ENCODE measurements at places on chromosomes 5 and 9. TPM values are rescaled to one million over a fixed set of nuclear protein-coding genes. Genes with fewer than 3 reads are reported as not detected.

GRCh38 chr5:181160152-181160754 lies 12.9 kb downstream of the OR2V2 start:
- H3K36me3 ChIP-seq = no peaks in the 10 kb centered on the region
- DNase-seq = peak; percentile 59
- H3K27me3 ChIP-seq = no peaks in the 10 kb centered on the region
- H3K27ac ChIP-seq = peak overlapping the region; percentile 86
- H3K4me3 ChIP-seq = peak overlapping the region; percentile 44
- H3K4me1 ChIP-seq = peaks cover 4% of the 10 kb centered on the region

The ZCCHC10 gene
- 12.3 TPM for total RNA-seq

The GARIN3 gene
- not detected for total RNA-seq

GRCh38 chr9:136345281-136346156 lies 18.0 kb downstream of the DNLZ start:
- no peak overlapping the region for H3K4me3 ChIP-seq
- H3K27ac ChIP-seq = peak overlapping the region; percentile 61
- no peaks in the 10 kb centered on the region for H3K27me3 ChIP-seq
- peaks cover 28% of the 10 kb centered on the region for H3K36me3 ChIP-seq

The GTF2H2C gene
- total RNA-seq = 36.2 TPM

The BDP1 gene
- 21.3 TPM for total RNA-seq

GRCh38 chr9:104858846-104859245 lies 69.1 kb downstream of the ABCA1 start:
- DNase-seq = no peak
- no peak overlapping the region for H3K4me3 ChIP-seq
- H3K27me3 ChIP-seq = no peaks in the 10 kb centered on the region
- H3K36me3 ChIP-seq = no peaks in the 10 kb centered on the region
- H3K4me1 ChIP-seq = peaks cover 19% of the 10 kb centered on the region

DNA sequence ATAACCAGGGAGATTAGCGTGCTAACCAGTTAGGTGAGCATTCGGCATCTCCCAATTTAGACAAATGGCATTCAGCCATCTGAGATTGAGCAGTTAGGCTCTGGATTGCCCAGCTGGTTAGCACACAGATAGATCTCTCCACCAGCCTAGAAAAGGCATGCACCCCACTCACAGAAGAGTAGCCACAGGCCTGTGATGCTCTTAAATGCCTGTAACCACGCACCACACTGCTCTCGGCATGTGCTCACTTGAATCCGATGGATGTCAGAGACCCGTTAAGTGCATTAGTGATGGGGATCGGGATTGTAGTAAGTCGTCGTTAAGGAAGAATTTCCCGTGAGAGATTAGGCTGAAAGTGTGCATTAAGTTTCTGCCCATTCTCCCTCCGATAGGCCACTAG lies 23.0 kb downstream of the MARCHF6 start:
- no peaks in the 10 kb centered on the region for H3K36me3 ChIP-seq
- DNase-seq = no peak
- H3K4me3 ChIP-seq = no peak overlapping the region
- no peaks in the 10 kb centered on the region for H3K27me3 ChIP-seq
- H3K4me1 ChIP-seq = peaks cover 3% of the 10 kb centered on the region

DNA sequence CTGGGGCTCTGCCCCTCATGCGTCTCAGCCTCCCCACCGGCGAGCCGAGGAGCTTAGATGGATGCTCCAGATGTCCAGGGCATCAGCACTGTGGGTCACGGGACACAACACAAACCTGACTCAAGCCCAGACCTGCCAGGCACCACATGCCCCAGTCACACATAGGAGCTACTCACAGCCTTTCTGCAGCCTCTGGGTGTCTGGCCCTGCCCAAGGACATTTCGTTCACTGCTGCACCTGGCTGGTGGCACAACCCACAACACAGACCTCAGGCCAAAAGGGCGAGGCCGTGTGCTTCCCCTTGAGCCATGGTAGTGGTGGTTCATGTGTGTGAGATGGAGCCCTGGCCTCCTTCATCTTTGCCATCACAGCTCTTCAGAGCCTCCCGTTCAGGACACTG lies 89.6 kb upstream of the FCN2 start:
- H3K4me3 ChIP-seq = no peak overlapping the region
- no peaks in the 10 kb centered on the region for H3K4me1 ChIP-seq
- DNase-seq = no peak
- no peak overlapping the region for H3K27ac ChIP-seq
- peaks cover 41% of the 10 kb centered on the region for H3K36me3 ChIP-seq

- H3K36me3 ChIP-seq = no peaks in the 10 kb centered on the region
- no peak for DNase-seq
- H3K27me3 ChIP-seq = no peaks in the 10 kb centered on the region
- H3K4me3 ChIP-seq = no peak overlapping the region
Measured at GRCh38 chr5:134945041-134945440, 22.7 kb upstream of the CATSPER3 start.

The FIBCD1 gene
- total RNA-seq = 7.3 TPM

GRCh38 chr9:98129451-98129881 lies 10.4 kb upstream of the TRIM14 start:
- no peaks in the 10 kb centered on the region for H3K4me1 ChIP-seq
- peaks cover 15% of the 10 kb centered on the region for H3K27me3 ChIP-seq
- H3K4me3 ChIP-seq = no peak overlapping the region
- no peaks in the 10 kb centered on the region for H3K36me3 ChIP-seq
- H3K27ac ChIP-seq = no peak overlapping the region

The RLN1 gene
- total RNA-seq = not detected

The FSTL4 gene
- total RNA-seq = not detected

DNA sequence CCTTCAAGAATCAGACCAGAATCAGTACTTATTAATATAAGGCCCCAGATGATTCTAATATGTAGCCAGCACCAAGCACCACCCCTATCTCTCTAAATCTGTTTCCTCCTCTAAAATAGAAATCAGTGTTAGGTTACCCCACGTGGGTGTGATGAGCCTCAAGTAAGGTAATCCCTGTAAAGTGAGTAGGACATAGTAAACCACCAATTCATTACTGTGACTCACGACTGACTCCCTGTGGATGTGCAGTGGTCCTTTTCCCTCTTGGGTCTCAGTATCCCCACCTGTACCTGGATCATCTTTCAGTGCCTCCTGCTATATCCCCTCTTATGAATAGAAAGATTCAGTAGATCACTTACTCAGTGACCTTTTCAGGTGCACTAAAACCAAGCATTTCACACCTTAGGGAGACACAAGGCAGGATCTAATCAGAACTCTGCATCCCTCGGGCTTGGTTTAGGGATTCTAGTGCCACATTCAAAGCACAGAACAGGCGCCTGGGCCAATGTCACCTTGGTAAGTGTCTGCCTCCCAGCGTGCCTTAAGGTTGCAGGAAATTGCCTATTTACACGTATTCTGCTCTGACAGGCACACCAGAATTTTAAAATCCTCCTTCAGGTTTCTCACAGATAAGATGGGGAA lies 12.2 kb upstream of the ALDH1B1 start:
- H3K4me1 ChIP-seq = no peaks in the 10 kb centered on the region
- H3K27ac ChIP-seq = no peak overlapping the region
- peak; percentile 43 for DNase-seq
- H3K27me3 ChIP-seq = no peaks in the 10 kb centered on the region
- H3K36me3 ChIP-seq = no peaks in the 10 kb centered on the region

GRCh38 chr9:135605238-135605781 lies 34.0 kb downstream of the GLT6D1 start:
- DNase-seq = no peak
- H3K4me1 ChIP-seq = no peaks in the 10 kb centered on the region
- no peak overlapping the region for H3K4me3 ChIP-seq
- no peaks in the 10 kb centered on the region for H3K36me3 ChIP-seq

The MCTP1 gene
- 3.6 TPM for total RNA-seq

DNA sequence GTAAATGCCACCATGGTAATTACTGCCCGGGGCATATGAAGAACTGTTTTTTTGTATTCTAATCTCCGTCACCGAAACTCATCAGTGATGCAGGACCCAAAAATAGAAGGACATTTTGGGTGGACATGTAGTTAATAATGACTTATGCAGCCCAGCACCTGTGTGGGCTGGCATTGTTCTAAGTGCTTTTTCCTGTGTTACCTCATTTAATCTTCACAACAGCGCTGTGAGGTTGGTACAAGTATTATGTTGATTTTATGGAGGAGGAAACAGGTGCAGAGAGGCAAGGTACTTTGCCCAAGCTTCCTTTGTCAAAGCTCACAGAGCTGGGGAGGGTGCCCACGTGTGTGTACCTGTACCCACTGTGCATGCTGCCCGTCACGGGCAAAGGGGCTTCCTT lies 58.4 kb downstream of the DAPK1 start:
- H3K27me3 ChIP-seq = no peaks in the 10 kb centered on the region
- H3K36me3 ChIP-seq = no peaks in the 10 kb centered on the region
- no peak overlapping the region for H3K4me3 ChIP-seq
- H3K4me1 ChIP-seq = no peaks in the 10 kb centered on the region
